Right renal cortex interstitium (tissue), 3 donors: ENCODE measurements at places on chromosomes 7 and 10. TPM values are rescaled to one million over a fixed set of nuclear protein-coding genes. Genes with fewer than 3 reads are reported as not detected.

FEZF1 gene
- not detected for polyA plus RNA-seq

- no peak for DNase-seq
Observed at GRCh38 chr7:101362334-101363195, at the start of gene COL26A1. Gene COL26A1 (plus strand): TSS chr7:101362875. CDS start chr7:101363033, 158 bp downstream.

HPSE2 gene
- polyA plus RNA-seq: 1.7 TPM

GRCh38 chr7:158557441-158557755 is 30.2 kb downstream of the PTPRN2 start:
- DNase-seq: no peak

- DNase-seq: no peak
Observed at GRCh38 chr7:66415659-66416265, 210.6 kb downstream of the TPST1 start.

DNA sequence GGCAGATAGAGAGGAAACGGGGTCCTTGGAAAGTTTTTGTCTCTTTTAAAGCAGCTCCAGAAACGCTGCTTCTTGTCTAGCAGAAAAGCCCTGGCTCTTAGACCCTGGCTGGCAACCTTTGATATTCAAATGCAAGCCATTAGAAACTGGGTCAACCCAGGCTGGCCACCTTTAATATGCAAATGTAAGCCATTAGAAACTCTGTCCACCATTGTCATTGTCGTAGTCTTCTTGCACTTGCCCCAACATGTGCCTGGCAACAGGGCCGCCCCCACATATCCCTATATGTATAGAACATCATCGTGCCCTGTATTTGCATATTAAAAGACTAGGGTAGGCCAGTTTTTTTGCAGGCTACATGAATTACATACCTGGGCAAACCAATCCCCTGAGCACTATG is 621.3 kb upstream of the DPP6 start:
- no peak for DNase-seq

CCDC126 gene
- 21.1 TPM for polyA plus RNA-seq

DNA sequence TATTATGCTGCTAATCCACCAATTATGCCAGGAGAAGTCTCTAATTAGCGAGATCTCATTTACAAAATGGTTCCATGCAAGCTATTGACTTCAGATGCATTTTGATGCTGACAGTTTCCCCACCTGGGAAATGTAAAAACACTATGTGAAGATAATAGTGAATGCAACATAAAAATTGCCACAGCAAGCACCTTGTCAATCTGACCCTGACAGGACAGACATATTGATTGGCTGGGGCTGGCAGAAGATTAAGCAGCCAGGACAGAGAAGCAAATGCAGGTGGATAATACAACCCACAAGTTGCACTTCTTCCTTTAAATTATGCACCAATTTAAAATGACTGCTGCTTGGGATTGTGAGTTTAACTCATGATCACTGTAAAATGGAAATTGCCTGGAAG is 642.8 kb upstream of the POT1 start:
- DNase-seq: no peak

PTPRN2 gene
- polyA plus RNA-seq: 7.2 TPM

CAV1 gene
- polyA plus RNA-seq: 32.1 TPM

DNA sequence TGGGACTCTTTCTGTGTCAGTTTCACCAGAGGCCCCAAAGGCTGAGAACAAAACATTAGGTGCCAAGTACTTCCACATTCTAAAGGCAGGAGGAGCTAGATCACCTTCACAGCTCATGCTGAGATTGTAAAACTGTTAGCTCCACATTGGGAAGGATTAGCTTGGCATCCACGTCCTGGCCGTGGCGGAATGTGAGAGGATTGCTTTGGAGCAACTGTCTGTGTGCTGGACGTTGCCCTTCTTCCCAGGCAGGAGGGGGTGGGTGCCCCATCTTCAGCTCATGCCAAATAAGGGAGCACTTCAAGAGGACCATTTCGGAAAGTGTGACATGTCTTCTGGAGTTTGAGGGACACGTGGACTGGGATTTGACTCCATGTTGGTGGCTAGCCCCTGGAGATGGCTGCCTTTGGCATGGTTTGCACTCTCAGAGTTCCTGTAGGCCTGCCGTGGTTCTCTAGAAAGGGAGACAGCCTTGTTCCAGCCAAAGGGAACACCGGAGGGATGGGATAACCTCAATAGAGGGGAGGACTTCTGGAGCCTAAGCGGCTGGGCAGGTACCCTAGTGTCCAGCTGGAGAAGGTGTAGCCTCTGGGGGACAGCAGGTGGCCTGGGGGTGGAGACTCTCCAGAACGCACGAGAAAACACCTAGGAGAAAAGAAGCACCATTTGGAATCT is 19.9 kb upstream of the FMC1 start:
- DNase-seq: no peak

AP5Z1 gene
- polyA plus RNA-seq: 19.4 TPM

HOXA11 gene
- polyA plus RNA-seq: 34.6 TPM

GRCh38 chr10:114380060-114380459 is 24.2 kb downstream of the AFAP1L2 start:
- DNase-seq: no peak

ANKRD61 gene
- polyA plus RNA-seq: 0.79 TPM

- DNase-seq: no peak
Observed at GRCh38 chr7:91299952-91300775, 35.9 kb downstream of the FZD1 start.

- no peak for DNase-seq
Observed at GRCh38 chr7:1952169-1952760, 280.5 kb downstream of the MAD1L1 start.

DNA sequence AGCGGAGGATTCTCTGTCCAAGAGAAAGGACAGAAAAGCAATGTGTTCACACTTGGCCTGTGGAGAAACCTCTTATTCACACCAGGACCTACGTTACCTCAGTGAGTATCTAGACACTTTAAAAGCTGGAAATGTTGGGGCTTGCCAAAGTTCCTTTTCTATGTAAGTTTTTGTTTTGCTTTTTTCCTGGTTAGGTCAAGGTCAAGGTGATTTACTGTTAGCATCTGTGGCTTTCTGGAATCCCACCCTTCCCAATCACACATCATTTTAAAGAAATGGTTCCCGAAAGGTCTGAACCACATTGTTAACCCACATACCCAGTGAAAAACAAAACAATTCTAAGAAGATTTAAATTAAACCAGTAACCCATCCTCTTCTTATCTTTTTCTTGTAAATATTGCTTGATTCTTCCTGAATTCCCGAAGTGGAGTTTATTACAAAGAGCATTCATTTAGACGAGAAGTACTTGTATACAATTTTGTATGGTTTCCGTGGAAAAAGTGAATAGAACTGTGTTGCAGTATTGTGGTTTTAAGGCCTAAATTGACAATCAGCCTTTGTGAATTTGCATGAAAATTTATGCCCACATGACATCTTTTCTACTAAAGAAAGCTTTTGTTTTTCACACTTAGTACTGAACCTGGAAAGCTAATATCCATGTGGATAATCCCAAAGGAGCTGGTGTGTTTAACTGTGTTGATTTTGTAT is 827.0 kb upstream of the IGFBP3 start:
- no peak for DNase-seq

MLXIPL gene
- polyA plus RNA-seq: 1.5 TPM

- no peak for DNase-seq
Observed at GRCh38 chr10:73991884-73992245, 6.1 kb upstream of the VCL start.

DNA sequence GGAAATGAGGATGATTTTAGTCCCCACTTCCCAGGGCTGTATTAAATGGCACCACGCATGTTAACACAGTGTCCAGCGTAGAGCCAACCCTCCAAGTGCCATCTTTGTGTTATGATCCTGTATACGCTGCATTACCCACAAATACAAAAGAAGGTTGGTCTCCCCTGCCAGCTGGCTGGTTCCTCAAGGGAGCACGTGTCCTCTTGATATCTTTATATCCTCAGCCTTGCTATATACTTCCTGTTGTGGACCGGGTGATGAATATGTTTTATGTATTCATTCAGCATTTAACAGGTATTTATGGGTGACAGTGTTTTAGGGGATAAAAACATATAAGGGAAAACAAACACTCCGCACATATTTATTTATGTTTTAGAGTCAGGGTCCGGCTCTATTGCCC is 23.2 kb upstream of the PRRT4 start:
- no peak for DNase-seq

MYH16 gene
- polyA plus RNA-seq: 0.06 TPM

GRCh38 chr10:104327745-104328645 is 10.3 kb downstream of the ITPRIP start:
- no peak for DNase-seq

LIPN gene
- polyA plus RNA-seq: not detected

GRCh38 chr10:61286686-61287085 is 166.5 kb downstream of the TMEM26 start:
- no peak for DNase-seq

HKDC1 gene
- polyA plus RNA-seq: 16.7 TPM

DNA sequence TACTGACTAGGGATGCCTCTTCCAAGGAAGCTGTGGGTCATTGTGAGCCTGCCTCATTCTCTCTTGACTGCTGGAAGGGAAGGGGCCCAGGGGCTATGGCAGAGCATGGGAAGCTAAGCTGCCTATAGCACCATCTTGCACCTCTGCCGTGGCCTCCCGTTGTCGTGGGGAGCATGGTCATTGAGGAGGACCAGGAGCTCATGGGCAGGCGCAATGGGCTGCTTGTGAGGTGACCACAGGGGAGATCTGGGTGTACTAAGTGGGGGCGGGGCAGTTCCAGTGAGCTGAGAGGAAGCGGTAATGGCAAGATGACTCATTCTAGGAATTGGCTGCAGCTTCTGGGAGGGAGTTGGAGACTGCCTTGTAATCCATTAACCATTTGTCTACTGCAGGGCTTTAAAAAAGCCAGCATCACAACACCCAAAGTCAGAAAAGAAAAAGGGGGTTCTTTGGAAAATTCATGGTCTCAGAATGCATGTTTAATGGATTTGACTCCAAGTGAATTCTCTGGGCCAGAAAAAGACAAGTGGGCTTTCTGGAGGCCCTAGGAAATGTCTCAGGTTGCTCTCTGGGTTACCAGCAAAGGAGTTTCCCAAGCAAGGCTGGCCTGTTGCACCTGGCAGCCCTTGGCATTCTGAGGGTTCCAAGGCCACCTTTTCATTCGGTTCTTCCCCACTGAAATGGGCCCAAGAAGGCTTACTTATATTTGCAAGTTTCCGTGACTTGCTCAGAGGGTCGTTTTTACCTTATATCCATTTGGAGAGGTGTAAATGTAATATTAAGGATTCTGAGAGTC is 3.6 kb downstream of the DUSP5 start:
- DNase-seq: no peak

DNA sequence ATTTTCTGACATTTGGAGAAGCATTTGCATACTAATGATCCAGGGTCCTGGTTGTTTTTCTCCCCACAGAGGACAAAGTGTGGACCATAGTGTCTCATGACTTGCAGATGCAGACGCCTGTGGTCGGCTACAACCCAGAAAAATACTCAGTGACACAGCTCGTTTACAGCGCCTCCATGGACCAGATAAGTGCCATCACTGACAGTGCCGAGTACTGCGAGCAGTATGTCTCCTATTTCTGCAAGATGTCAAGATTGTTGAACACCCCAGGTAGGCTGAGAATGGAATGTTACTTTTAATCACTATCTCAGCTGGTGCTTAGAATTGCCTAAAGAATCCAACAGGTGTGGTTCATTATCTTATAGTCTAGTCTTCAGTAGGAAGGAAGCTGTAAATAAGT is 951.5 kb upstream of the C7orf33 start:
- DNase-seq: no peak

- peak; percentile 36 for DNase-seq
Observed at GRCh38 chr10:98170249-98171117, 36.0 kb downstream of the R3HCC1L start.

DNA sequence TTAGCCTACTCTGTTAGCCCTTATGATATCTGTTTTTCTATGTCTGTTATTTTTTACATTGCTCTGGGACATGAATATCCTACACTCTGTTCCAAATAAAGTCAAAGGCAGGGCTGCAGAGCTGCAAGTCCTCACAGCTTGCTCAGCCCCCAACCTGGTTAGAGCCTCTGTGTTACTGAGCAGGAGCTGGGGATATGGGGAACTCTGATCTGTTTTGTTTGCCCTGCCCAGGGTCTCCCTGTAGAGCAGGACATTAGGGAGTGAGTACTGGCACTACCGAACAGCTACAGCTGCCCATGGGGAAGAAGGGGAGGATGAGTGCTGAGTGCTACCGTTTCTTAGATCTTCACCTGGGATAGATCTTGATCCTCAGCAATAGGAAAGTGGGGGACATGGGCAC is 32.8 kb upstream of the FGL2 start:
- DNase-seq: no peak

GRCh38 chr7:4297165-4297917 is 384.8 kb upstream of the FOXK1 start:
- DNase-seq: no peak

DNA sequence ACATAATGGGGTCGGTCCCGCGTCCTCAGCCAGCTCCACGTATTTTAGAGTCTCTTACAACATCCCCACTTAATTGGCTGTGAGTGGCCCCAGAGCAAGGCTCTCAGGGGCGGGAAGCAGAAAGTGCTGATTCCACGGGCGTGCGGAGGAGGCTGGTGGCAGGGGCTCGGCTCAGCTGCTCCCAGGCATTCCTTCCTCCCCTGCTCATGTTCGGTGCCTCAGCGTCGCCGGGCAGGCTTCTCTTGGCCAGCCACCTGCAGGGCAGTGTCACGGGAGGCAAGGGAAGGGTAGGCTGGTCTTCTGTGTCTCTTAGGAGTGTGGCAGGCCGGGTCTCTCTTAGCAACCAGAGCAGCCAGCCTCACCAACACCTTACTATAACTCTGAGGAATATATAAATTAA is 33.8 kb downstream of the IL15RA start:
- DNase-seq: no peak

GRCh38 chr7:140285938-140286337 is 109.2 kb upstream of the KDM7A start:
- no peak for DNase-seq

CRYGN gene
- polyA plus RNA-seq: 1.7 TPM

GRCh38 chr7:76346778-76347177 is 12.0 kb downstream of the YWHAG start:
- no peak for DNase-seq

GRCh38 chr7:102321351-102322201 is 34.7 kb downstream of the SPDYE6 start:
- DNase-seq: peak; percentile 32

DNA sequence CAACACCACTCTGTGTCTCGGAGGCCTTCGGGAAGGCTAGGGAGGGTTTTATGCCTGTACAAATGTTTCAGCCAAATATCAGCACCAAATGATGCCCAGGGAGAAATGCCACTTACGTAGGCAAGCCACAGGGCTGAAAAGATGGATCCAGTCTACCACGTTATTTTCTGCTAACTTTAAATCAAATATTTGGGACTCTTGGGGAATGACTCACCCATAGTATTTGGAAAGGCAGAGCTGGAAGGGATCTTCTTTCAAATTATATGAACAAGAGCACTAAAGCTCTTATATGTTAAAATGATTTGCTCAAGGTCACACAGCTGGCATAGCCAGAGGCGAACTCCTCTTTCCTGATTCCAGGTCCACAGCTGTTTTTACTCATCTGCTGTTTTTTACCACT is 591.4 kb downstream of the SORCS1 start:
- DNase-seq: no peak

- no peak for DNase-seq
Observed at GRCh38 chr10:116602648-116603400, 12.1 kb downstream of the PNLIPRP1 start.
